ENCODE measurements at places on chromosomes 7 and 10.
A peak's percentile ranks its signal among the peaks of the same experiment; 100 is the strongest.

DNA sequence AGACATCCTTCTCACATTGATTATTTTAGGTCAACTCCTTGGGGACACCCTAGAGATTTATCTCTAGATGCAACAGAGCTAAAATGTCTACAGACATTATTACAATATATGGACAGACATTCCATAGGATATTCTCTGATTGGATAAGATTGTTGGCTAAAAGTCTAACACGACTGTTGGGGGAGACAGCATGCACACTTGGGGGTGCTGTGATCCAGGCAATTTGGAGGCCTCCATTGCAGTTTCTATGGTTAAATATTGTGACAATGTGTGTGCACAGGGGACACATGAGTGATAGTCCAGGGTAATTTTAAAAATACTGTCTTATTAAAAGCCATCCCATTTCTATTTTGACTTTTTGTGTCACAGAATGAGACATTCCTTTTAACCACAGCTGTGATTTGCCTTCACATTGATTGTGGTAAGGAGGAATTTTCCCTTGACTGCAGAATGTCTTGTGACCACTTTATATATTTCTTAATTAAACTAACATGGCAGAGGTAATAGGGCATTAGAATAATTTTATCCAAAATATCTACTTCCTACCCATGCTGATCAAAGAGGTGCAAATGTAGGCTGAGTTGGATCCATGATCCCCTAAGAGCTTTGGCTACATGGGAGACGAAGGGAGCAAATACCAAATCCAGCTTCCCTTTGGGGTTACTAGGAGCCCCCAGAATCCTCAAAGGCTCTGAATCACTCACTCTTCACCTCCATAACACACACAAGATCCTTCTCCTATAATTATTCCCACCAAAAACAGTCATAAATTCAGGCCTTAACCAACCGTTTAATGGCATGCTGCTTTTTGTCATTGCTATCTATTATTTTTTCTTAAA, 7.3 kb downstream of the TFPI2 start:
- DNase-seq: no peak

DNA sequence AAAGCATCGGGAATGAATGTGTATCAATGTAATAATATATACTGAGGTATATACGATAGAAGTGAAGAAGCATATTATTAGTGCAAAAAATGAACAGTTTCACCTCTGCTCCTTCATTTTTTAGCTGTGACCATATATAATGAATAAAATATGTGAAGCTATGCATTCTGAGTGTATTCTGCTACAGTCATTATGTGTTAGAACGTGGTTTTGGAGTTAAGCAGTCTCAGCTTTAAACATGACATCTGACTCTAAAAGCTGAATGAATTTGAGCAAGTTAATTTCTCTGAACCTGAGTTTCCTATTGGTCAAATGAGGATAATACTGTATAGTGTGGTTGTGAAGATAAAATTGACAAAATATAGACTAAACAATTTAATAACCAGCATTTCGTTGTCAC, 358.1 kb downstream of the SUGCT start:
- no peak for DNase-seq

DNA sequence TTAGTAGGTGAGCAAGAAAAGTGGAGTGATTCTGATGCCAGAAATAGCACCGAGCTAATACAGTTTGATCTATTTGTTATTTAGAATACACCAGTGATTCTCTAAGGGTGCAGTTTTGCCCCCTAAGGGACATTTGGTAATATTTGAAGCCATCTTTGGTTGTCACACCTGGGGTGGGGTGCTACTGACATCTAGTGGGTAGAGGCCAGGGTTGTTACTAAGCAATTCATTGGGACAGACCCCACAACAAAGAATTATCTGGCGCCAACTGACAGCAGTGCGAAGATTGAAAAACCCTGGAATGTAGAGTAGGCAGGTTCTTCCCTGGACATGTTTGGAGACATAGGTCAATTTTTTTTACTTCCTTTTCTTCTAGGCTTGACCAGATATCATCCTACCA, 14.6 kb downstream of the PALS2 start:
- peak; percentile 63 for DNase-seq

- DNase-seq: no peak
These were observed 206.9 kb upstream of the PHYHIPL start for GRCh38 chr10:58969576-58969975.

DNA sequence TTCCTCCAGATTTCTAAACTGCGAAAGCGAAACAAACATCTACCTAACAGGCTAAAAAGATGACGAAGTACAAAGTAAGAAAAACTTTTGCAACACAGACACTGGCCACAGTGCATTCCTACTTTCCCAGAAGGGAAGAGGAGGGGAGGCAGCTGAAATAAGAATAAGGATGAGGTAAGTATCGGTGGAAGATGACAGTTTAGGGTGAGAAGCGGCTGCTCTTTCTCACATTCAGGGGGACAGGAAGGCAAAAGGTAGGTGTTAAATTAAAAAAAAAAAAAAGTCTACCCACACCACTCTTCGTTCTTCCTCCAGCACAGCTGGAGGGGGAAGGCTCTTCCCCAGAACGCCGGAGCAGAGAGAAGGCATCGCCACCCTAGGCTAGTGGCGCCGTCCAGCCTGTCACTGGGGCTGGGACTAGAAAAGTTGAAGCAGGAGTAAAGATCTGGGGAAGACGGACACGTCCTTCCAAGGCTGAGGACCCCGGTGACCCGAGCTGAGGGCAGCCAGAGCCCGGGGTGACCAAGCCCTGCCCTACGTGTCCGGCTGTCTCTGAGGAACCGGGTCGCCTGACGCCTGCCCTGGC, 846 bp downstream of the DNAJC1 start:
- DNase-seq: no peak

All from activated CD8-positive, alpha-beta memory T cell treated with anti-CD3 and anti-CD28 coated beads, Interleukin-2, amount 50 U/mL, for 4 hours (primary cell).